ENCODE measurements at places on chromosomes 12 and 14. TPM values are rescaled to one million over a fixed set of nuclear protein-coding genes. Genes with fewer than 3 reads are reported as not detected.

DNA sequence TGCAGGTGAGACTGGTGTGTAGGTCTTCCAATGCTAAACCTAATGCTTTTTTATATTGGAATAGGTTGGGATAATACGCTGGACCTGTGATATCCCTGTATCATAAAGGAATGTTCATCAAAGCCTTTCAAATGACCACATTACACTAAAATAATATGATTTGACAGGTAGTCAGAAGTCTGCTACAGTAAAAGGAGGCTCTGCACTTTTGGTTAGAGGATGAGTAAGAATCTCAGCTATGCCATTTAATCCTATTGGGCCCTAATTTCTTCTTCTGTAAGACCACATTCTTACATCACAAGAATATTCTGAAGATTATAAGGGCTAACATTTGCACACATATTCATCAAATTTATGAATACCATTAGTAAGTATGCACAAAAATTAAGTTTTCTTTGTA is 250.5 kb upstream of the FLRT2 start:
- DNase-seq = no peak
- peaks cover 18% of the 10 kb centered on the region for H3K4me1 ChIP-seq
- H3K27me3 ChIP-seq = no peaks in the 10 kb centered on the region
- H3K27ac ChIP-seq = no peak overlapping the region

DNA sequence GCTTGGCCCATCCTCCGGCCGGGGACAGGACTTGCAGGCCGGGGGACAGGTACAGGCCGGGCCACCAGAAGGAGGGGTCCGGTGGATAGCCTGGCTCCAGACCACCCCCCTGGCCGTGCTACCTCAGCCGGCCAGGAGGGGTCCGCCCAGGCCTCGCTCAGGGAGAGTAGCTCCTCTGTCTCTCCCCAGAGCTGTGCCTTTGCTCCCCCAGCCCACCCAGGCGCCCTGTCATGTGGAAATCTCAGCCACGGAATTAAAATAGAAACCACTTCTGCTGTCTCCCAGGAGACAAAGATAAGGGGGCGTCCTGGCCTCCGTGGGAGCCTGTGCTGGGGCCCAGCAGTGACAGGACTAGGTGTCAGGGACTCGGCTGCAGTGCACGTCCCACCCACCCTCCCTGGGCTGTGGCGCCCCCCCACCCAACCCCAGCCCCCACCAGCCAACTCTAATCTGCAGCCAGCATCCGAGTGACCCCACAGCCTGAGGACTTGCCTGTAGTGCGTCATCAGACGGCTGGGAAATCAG is 3.3 kb upstream of the CRIP2 start:
- no peaks in the 10 kb centered on the region for H3K4me1 ChIP-seq
- no peak overlapping the region for H3K27ac ChIP-seq
- no peak overlapping the region for H3K4me3 ChIP-seq
- no peak for DNase-seq
- no peaks in the 10 kb centered on the region for H3K27me3 ChIP-seq

HOTAIR gene
- not detected for total RNA-seq

- H3K27ac ChIP-seq = no peak overlapping the region
- H3K36me3 ChIP-seq = peaks cover 11% of the 10 kb centered on the region
- no peaks in the 10 kb centered on the region for H3K27me3 ChIP-seq
Observed at GRCh38 chr14:93212432-93212831, 5.4 kb downstream of the UBR7 start.

SERPINA10 gene
- total RNA-seq = 2.6 TPM

DNA sequence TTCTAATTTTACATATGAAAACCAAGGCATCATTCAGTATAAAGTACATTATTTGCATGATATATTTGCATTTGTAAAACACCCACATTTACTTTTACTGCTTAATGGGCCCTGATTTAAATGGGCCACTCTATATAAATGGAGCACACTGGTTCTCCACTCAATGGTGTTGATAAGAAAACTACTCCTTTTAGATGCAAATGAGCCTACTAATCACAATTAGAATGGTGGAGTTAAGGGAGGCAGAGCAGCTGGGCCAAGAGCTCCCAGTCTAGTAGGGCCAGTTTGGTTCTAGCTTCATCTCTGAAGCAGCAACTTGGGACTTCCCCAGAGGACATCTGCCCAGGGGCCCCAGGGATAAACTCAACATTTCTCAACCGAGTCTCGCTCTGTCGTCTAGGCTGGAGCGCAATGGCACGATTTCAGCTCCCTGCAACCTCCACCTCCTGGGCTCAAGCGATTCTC is 120.7 kb downstream of the FOXN3 start:
- no peak overlapping the region for H3K27ac ChIP-seq
- H3K4me1 ChIP-seq = peaks cover 2% of the 10 kb centered on the region
- DNase-seq = no peak
- H3K4me3 ChIP-seq = no peak overlapping the region
- peaks cover 31% of the 10 kb centered on the region for H3K27me3 ChIP-seq

GRCh38 chr14:92626041-92626440 is 112.5 kb downstream of the RIN3 start:
- H3K4me1 ChIP-seq = no peaks in the 10 kb centered on the region
- H3K27me3 ChIP-seq = no peaks in the 10 kb centered on the region
- no peak for DNase-seq
- H3K27ac ChIP-seq = no peak overlapping the region
